ENCODE measurements at places on chromosomes 11 and 22.

DNA sequence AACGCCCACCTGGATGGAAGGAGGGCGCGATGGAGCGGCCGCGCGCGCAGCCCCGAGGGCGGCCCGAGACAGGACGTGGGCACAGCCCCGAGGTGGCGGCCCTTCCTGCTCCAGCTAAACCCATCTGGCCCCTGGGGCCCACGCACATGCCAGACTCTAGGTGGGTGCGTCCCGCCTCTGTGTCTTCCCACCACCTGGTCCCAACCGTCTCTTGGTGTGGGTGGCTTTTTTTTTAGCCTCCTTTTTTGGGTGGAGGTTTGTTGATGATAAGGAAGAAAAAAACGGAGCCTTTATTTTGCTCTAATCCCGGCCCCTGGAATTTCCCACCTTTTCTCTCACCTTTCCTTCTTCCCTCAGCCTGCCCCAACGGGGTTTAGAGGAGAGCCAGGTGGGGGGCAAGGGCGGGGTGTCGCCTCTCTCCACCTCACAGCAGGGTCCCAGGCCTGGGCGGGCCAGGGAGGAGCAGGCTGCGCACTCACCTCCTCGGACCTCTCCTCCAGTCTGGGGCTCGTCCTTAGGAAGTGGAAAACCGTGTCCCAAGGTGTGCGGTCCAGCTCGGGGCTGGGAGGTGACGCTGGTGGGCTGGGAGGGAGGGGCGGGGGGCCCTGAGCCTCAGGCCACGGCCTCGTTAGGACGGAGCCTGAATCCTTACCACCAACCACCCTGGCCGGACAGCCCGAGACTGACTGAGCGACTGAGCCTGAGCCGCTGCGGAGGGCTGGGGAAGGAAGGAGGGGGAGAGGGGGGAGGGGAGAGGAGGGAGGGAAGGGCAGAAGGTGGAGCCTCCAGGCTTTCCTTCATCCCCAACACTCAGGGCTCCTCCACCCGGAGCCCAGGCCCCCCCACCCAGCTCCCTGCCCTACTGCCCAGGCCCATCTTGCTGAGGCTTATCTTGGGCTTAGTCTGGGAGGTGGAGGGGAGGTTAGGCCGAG, at the start of gene SOX10:
Gene SOX10, minus strand, starts transcription at position 696 of the 932 bp plus-strand sequence. CDS start 771 bp downstream, outside the sequence.
- DNase-seq, result no peak

DNA sequence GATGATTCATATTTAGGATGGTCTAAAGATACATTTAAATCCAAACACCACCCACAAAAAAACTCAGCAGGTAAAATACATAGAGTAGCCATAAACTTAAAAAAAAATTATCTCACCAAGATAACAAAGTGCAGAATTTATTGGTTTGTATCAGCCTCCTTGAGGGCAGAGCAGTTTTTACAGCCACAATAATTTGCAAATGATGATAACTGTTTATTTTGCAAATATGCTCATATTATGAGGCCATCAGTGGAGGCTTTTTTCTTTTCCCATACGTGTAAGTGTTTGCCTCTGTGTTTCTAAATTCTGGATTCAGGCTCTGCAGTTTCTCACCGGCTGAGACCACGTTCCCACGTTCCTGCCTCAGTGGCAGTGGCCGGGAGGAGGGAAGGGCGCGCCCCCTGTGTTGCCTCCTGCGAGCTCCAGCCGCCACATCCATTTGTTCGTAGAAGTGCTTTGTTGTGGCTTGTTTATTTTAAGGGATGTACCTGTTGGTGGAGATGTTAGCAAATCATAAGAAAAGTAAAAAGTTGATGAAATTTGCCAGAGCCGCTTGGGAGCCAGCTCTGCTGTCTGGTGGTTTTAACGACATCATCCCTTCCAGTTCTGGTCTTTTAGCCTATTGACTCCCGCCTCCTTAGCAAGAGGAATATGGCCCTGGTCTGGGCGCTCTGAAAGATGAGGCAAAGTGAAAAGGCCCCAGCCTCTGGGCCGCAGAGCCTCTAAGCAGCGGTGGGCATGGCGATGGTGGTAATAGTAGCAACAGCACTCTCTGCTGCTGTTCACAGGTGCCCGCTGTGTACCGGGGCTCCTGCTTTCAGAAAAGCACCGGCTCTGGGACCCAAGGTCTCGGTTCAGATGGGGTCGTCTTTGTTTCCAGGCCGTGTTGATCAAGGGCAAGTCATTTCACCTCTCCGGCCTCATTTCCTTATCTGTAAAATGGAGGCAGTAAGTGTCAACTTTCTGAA, 66.7 kb upstream of the PPARA start:
- DNase-seq, result no peak

GRCh38 chr11:30938171-30938570, 352.0 kb upstream of the MPPED2 start:
- no peak for DNase-seq

- no peak for DNase-seq
These were observed 21.5 kb downstream of the RIBC2 start for GRCh38 chr22:45434981-45435380.

DNA sequence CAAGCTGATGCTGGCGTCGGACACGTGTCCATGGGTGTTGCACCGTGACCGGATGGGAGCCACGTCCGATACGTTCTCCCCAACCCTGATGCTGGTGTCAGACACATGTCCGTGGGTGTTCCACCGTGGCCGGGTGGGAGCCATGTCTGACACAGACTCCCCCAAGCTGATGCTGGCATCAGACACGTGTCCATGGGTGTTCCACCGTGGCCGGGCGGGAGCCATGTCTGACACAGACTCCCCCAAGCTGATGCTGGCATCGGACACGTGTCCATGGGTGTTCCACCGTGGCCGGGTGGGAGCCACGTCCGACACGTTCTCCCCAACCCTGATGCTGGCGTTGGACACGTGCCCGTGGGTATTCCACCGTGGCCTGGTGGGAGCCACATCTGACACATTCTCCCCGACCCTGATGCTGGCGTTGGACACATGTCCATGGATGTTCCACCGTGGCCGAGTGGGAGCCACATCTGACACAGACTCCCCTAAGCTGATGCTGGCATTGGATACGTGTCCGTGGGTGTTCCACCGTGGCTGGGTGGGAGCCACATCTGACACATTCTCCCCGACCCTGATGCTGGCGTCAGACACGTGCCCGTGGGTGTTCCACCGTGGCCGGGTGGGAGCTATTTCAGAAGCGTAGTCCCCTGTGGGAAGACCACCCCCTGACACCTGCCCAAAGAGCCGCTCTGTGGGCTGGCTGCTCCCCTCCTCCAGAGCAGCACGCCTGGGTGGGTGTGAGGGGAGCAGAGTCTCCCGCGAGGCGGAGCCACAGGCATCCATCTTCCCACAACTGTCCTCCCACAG, 20.0 kb downstream of the SELENOO start:
- no peak for DNase-seq

- DNase-seq, result no peak
These were observed 10.1 kb downstream of the CTR9 start for GRCh38 chr11:10761085-10761698.

GRCh38 chr11:45692808-45693453, 27.5 kb upstream of the CHST1 start:
- DNase-seq, result no peak

DNA sequence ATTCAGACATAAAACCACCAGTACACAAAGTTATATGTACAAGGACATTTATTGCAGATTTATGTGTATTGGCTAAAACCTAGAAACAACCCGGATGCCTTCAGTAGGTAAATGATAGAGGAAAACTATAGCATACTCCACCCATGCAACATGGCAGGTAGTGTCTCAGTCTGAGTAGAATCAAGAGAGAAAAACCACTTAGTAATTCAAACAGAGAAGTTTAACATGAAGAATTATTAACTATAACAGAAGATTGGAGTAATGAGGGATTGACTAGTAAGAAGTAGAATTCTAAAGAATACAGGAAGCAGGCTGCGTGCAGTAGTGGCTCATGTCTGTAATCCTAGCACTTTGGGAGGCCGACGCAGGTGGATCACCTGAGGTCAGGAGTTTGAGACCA, 16.2 kb upstream of the SPTY2D1 start:
- DNase-seq, result no peak

DNA sequence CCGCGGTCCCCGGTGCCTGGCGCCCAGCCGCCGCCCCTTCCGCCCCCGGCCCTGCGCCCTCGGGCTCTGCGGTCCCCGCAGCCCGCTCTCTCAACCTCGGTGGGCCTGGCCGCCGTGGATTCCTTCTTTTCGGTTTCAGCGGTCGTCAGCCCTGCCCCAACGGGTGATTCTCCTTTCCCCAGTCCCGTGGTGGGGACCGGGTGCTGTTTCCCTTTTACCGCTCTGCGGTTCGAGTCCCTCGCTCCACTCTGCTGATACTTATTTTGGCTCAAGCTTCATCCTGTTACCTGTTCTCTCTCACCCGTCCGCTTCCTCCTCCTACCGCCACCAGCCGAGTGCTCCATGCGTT, 494 bp downstream of the ZDHHC5 start:
- DNase-seq, result no peak

DNA sequence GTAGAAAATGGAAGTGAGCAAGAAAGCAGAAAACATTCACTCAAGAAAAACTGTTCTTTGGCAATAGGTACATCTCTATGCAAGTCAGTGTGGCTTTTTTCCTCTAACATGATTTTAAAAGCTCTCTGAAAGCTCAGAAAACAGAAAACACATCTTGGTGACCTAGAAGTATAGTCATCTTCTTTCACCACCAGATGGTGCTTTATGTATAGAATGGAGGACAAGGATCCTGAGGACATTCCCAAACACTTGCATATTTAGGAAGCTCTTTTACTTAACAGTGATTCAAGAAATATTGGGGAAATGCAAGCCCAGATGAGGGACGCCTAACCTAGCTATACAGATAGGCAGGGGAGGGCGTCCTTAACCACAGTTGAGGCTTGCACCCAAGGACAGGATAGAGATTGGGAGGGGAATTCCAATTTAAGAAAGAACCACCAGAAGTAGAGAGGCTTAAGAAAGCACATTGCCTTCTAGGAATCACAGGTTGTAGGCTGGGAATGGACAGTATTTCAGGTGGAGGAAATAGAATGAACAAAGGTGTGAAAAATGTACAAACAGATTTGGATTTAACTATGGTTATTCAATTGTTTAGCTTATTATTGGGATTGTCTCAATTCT, 13.8 kb upstream of the CCDC81 start:
- no peak for DNase-seq

- no peak for DNase-seq
These were observed at the start of gene TCIRG1 for GRCh38 chr11:68038718-68039525. TSS of gene TCIRG1 (plus strand) at chr11:68039025. CDS start at chr11:68041272, 2,247 bp downstream.

GRCh38 chr11:86706338-86707131, 34.1 kb upstream of the ME3 start:
- no peak for DNase-seq

- DNase-seq, result no peak
These were observed 19.5 kb downstream of the RBFOX2 start for GRCh38 chr22:36009085-36009484.

- DNase-seq, result no peak
These were observed 19.0 kb upstream of the OR9Q1 start for GRCh38 chr11:58004664-58005063.

- DNase-seq, result no peak
These were observed 5.2 kb downstream of the TRIM29 start for GRCh38 chr11:120132645-120133185.

DNA sequence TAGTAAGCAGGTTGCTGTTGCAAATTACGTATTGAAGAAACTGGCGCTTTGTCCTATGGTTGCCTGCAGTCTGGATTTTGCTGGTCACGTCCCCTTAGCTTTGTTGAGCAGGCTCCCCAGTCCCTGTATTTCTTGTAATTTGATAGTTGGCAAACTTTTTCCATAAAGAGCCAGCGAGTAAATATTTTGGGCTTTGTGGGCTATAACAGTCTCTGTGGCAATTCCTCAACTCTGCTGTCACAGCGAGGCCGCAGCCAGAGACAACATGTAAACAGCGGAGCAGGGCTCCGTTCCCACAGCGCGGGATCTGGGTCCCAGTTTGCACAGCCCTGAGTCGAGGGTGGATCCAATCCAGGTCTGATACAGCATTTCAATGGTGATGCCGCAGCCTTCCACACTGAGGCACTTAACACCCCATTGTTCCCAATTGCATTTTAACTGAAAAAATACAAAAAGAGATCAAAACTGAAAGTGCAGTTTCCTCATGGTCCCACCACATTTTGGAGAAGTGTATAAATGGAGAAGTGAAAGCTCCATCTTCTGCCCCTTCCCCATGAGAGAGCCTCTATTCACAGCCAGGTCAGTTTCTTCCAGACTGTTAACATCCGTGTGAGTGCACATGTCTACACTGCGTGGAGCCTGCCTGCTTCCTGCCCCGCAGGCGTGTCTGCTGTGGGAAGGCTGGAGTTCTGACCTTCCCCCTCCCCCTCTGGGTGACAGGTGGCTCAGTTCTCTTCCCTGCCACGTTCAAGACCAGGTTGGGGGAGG, 89.1 kb downstream of the RPS6KA4 start:
- DNase-seq, result no peak

DNA sequence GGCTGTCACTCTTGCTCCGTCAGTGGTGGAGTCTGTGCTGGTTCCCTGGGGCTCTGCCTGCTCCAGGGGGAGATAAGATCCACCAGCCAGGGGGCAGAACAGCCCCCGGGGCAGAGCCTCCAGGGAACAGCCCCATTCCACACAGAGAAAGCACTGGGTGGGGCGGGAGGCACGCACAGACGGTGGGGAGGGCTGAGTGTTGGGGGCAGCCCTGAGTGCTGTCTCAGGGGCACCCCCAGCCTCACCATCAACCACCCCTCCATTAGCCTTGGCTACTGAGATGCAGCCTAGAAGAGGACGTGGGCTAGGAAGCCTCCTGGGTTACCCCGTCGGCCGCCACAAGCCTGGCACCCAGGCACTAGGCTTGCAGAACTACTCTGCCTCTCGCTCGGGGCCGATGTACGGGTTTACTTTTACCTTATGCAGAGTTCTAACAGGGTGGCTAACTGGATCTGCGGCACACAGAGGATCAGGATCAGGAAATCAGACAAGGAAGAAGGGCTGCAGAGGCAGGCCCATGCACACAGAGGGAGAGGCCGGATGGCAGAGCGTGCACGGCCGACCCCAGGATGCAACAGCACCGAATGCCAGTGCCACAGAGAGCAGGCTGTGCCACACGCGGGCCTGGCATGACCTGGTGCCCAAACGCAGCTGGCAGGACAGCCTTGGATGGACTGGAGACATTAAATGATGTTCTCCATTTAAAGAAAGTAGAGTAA, 140.5 kb downstream of the CTTN start:
- DNase-seq, result no peak

- no peak for DNase-seq
These were observed 574.5 kb downstream of the DLG2 start for GRCh38 chr11:85052636-85053035.

- DNase-seq, result no peak
These were observed 347.9 kb downstream of the FAT3 start for GRCh38 chr11:92572559-92572958.

Data from stimulated activated CD8-positive, alpha-beta memory T cell treated with anti-CD3 and anti-CD28 coated beads, Interleukin-15, amount 100 ng/mL, for 4 hours (primary cell).